Liver (tissue), 10 donors: ENCODE measurements at places on chromosomes 3 and 15.

DNA sequence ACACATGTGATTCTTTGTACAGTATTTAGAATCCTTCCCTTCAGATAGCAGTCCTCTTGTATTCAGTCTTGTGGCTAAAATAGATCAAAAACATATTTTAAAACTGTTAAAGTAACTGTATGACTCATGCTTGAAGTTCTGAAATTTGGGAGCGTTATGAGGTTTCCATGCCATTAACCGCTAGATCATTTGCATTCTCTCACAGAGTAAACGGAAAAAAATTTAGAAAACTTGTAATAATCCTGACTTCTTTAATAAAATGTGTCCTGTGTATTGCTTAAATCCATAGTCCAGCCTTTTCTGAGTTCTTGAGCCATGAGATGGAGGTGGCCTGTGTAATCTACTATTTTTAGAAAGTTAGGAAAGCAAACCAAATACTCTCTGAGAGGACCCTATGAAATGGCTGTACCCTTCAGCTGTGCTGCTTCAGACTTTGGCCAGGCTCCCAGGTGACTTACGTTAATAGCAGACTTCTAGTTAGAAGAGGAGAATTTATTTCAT, 33.8 kb downstream of the MBNL1 start:
- no peak for DNase-seq

DNA sequence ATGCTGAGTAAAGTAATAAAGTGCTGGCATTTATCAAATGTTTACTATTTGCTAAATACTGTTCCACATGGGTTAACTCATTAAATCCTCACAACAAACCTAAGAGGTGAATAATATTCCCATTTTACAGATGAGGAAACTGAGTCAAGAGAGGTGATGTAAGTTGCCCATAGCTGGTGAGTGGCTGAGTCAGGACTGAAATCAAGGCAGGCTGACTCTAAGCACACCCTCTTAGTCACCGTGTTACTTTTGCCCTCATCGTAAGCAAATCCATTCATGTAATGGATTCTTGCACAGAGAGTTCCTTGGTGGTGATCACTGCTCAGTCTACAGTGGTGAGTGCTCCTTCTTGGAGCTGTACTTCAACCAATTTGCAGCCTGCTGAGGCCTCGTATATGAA, 28.9 kb upstream of the PTX3 start:
- no peak for DNase-seq

- DNase-seq = no peak
Measured at GRCh38 chr3:33430571-33430970, 9.6 kb downstream of the UBP1 start.

- peak; percentile 31 for DNase-seq
Measured at GRCh38 chr15:31472636-31473384, 146.2 kb downstream of the KLF13 start.

GRCh38 chr15:28264166-28264565, 57.8 kb downstream of the HERC2 start:
- no peak for DNase-seq

GRCh38 chr15:51732646-51733045, 4.8 kb downstream of the LYSMD2 start:
- DNase-seq = no peak

GRCh38 chr3:181105646-181106045, 116.1 kb upstream of the DNAJC19 start:
- no peak for DNase-seq

DNA sequence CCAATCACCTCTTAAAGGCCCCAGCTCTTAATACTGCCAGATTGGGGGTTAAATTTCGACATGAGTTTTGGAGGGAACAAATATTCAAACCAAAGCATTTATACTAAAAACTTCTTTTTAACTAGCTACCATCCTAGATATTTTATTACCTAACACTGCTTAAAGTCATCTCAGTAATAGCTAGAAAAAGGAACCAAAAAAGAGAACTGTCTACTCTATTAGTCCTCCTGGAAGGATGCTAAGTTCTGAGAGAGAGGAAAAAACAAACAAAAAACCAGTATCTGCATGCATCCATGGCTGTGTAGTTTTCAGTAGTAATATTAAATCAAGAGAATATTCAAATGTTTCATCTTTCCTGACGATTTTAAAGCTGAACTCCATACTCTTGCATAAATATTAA, 5.8 kb downstream of the CPOX start:
- no peak for DNase-seq

DNA sequence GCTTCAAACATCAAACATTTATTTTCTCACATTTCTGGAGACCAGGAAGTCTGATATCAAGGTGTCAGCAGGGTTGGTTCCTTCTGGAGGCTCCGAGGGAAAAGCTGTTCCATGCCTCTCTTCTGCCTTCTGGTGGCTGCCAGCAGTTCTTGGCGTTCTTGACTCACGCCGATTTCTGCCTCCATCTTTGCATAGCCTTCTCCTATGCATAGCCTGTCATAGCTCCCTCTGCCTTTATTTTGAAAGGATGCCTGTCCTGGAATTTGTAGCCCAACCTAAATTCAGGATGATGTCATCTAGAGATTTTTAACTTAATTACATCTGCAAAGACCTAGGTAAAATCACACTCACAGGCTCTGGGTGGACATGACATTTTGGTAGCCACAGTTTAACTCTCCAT, 70.4 kb downstream of the RGMA start:
- DNase-seq = no peak

DNA sequence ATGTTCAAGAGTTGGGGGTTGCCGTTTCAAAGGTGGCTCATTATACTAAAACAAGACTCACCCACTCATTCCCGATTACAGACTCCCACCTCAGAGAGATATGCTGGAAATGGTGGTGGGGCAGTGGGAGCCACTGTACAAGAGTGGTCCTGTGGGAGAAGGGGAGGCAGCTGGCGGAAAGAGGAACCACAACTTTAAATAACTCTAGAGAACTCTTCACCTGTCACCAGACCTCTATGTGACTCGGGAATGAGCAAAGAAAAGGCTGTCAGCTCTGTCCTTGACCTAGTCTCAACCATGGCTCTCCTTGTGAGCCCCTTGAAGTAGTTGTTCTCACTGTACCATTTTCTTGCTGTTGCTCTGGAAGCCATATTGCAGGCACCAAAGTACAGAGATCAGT, 293.8 kb downstream of the CHST2 start:
- no peak for DNase-seq

- no peak for DNase-seq
Measured at GRCh38 chr3:34237946-34238345, 439.5 kb downstream of the PDCD6IP start.

DNA sequence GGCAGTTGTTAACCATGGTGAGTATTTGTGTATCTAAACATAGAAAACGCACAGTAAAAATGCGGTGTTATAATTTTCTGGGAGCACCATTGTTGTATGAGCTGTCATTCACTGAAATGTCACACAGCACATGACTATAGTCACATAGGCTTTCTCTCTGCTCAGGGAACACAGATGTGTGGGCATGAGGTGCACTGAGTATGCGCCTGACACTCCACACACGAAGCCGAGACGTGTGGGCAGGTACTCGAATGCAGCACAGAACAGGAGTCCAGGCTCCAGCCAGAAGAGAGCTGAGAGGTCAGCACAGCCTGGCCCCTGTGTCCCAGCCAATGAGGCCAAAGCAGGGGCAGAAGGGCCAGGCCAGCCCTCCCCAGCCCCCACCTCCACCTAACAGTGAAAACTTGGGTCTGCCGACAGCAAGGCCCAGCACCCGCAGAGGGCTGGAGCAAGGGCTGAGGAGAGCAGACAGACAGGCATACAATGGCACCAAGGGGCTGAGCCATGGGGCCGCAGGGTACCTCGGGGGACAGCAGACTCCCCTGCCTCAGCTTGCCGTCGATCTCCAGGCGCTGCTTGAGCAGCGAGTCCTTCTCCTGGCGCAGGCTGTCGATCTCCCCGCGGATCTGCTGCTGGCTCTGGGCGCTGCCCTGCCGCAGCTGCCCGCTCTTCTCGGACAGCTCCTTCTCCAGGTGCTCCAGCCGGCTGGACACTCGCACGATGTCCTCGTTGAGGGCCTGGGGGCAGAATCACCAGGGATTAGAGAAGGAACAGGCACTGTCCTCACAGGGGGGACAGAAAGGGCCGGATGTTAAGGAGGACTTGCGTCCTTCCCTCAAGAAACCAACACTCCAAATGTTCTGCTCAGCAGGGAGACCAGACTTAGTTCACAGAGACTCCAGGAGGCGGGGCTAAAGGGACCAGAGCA, 24.0 kb downstream of the KIF7 start:
- peak; percentile 28 for DNase-seq

GRCh38 chr3:154775821-154776548, 304.1 kb upstream of the MME start:
- no peak for DNase-seq

GRCh38 chr3:111610612-111611054, 15.5 kb upstream of the ZBED2 start:
- DNase-seq = no peak

DNA sequence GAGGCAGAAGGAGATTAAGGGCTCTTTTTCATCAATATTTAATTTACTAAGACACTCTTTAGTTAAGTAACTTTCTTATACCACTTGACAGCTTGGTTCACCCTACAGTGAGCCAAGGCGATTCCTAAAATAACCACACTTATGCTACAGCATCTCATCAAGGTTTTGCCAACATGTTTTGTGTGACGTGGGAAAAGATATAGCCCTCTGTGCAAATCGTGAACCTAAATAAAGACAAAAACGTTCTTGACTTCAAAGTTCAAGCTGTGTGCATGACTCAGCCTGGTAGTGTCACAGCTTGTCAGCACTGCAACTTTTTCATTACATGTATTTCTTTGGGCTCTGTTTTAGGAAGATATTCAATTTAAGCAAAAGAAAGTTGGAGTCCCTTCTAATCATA, 297.0 kb upstream of the EPHA3 start:
- DNase-seq = no peak

DNA sequence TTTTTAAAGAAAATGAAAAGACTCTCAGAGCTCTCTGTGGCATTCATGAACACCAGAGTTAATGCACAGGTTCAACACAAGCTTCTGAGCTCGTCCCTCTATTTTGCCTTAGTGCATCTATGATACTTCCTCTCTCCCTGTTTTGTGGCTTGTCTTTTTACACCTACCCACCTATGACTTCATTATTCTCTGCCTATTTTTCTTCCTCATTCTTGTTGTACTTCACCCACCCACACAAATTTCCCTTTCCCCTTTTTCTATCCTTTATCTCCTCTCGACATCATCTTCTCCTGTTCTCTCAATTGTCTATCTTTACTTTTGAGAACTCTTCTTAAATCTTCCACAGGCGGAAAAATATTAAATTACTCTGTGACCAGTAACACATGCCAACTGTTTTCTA, 48.6 kb downstream of the OR5H15 start:
- DNase-seq = no peak

DNA sequence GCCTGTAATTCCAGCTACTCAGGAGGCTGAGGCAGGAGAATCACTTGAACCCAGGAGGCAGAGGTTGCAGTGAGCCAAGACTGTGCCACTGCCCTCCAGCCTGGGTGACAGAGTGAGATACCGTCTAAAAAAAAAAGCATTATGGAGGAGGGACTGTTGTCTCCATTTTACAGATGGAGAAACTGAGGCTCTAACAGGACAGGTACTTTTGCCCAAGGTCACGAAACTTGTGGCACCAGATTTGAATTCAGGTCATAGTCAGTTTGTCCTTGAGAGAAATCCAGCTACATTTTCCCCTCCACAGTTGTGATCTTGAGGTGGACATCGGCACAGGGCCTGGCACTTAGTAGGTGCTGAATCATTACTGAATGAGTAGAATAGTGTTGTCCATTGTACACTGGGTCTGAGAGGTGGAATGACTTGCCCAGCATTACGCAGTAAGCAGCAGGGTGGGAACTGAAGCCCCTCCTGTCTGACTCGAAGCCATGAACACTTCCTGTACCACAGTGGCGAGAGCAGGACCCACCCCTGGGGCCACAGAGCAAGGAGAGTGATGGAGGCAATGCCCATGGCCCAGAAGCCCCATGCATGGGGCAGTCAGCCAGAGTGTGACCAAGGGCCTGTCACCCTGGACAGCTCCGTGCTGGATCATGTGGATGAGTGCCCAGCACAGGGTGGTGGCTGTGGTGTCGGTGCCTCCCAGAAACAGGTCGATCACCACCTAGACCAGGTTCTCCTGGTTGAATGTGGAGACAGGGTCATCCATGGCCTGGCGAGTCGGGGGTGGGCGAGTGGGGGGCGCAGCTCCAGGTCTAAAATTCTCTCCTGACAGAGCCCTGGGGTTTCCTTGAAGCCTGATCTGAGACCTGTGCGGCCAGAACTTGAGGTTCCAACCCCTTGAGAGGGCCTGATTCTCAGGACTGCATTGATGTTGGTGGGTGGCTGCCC, 20.4 kb upstream of the PARL start:
- no peak for DNase-seq

- no peak for DNase-seq
Measured at GRCh38 chr3:53491276-53491675, 3.1 kb upstream of the CACNA1D start.

- DNase-seq = no peak
Measured at GRCh38 chr3:49841126-49841696, 15.2 kb downstream of the TRAIP start.

DNA sequence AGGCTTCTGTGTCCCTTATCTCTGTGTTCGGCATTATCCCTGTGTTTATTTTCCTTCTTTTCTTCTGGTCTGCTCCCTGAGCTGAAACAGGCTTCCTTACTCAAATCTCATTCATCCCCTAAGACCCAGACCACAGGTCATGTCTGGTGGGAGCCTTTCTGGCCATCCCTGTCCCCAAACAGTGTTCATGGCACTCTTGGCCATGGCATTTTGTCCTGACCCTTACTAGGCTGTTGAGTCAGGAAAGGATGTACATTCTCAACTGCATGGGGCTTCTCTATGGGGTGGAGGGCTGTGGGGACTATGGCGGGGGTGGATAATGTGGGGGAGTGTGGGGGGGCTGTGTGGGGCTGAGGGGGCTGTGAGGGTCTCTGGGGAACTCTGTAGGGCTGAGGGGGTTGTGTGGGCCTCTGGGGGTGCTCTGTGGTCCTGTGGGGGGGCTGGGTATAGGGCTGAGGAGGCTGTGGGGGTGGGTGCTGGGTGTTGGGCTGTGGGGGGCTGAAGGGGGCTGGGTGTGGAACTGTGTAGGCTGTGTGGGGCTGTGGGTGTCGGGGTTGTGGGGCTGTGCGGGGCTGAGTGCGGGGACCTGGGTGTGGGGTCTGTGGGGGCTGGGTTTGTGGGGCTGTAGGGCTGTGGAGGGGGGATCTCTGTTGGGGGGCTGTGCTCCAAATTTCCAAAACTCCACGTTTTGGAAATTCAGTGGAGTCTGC, 64.3 kb downstream of the KLF13 start:
- no peak for DNase-seq

GRCh38 chr3:160041465-160041864, 52.8 kb downstream of the IL12A start:
- DNase-seq = no peak

GRCh38 chr3:45644791-45645201, 44.4 kb upstream of the SACM1L start:
- DNase-seq = no peak
